ENCODE measurements at places on chromosomes 1 and 21. TPM values are rescaled to one million over a fixed set of nuclear protein-coding genes. Genes with fewer than 3 reads are reported as not detected.

GRCh38 chr1:60052601-60053000 lies 21.0 kb downstream of the C1orf87 start:
- DNase-seq: no peak

- no peak for DNase-seq
Measured at GRCh38 chr1:150730130-150730721, 9.5 kb upstream of the HORMAD1 start.

DNA sequence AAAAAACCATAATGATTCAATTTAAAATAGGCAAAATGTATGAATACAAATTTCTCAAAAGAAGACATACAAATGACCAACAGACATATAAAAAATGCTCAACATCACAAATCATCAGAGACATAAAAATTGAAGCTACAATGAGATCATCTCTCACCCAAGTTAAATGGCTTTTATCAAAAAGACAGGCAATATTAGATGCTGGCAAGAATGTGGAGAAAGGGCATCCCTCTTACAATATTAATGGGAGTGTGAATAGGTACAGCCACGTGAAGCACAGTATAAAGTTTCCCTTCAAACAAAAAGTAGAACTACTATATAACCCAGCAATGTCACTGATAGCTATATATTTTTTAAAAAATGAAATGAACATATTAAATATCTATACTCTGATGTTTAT lies 1481.7 kb downstream of the AMY1C start:
- no peak for DNase-seq

- DNase-seq: no peak
Measured at GRCh38 chr1:4176841-4177240, 276.8 kb upstream of the C1orf174 start.

- no peak for DNase-seq
Measured at GRCh38 chr1:50930965-50931737, 28.9 kb downstream of the FAF1 start.

The TDRKH gene
- 5.7 TPM for total RNA-seq

- no peak for DNase-seq
Measured at GRCh38 chr1:116289193-116289592, 83.9 kb upstream of the ATP1A1 start.

The CLDN14 gene
- not detected for total RNA-seq

The TMCC2 gene
- total RNA-seq: 2.6 TPM

The RBBP5 gene
- 12.4 TPM for total RNA-seq

DNA sequence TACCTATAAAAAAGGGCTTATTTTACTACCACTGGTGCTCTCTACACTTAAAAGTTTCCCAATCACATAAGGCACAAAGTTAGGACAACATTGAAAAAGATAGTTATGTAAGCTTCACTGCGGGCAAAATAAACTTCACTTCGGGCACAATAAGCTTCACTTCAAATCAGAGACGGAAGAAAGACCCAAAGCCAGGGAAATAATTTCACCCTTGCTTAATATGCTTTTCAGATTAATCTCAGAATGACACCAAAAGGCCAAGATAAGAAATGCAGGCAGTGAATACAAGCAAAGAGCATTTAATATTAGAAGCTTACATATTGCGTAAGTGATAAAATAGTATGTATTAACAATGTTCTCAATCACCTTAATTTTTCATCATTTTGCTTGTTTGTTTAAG lies 444.2 kb downstream of the SETD4 start:
- DNase-seq: no peak

The ARHGEF11 gene
- 26.3 TPM for total RNA-seq

- no peak for DNase-seq
Measured at GRCh38 chr1:215710036-215710898, 143.2 kb downstream of the KCTD3 start.

GRCh38 chr1:19772053-19772452 lies 27.7 kb downstream of the TMCO4 start:
- DNase-seq: no peak
